ENCODE measurements at places on chromosomes 1 and 21.

DNA sequence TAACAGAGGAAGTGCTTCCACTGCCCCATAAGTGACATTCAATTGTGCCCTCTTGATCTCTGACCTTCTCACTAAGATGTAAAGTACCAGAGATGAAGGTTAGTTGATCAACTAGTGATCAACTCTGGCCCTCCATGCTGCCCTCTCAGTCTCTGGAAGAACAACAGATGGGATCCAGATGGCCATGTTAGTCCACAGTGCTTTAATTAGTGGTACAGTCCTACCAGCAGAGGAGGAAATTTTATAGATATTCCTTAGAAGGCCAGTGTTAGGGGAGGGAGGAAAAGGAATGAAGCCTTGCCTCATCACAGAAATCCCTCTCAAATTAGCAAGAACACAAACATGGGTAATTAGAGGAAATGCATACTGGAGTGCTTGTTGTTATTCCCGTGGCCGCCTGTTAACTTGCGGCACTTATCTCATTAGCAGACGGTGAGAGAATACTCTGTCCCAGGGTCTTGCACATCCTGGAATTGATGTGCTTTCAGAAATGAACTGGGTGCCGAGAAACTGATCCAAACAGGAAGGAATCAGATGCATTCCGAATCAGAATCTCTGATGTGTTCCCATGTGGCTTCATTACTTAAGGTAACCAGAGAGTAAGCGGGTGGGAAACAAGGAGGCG, 91.1 kb upstream of the RGS4 start:
- H3K27me3 ChIP-seq = no peaks in the 10 kb centered on the region
- H3K4me3 ChIP-seq = no peak overlapping the region
- H3K4me1 ChIP-seq = peaks cover 4% of the 10 kb centered on the region
- no peak overlapping the region for H3K27ac ChIP-seq
- H3K36me3 ChIP-seq = no peaks in the 10 kb centered on the region
- DNase-seq = no peak

DNA sequence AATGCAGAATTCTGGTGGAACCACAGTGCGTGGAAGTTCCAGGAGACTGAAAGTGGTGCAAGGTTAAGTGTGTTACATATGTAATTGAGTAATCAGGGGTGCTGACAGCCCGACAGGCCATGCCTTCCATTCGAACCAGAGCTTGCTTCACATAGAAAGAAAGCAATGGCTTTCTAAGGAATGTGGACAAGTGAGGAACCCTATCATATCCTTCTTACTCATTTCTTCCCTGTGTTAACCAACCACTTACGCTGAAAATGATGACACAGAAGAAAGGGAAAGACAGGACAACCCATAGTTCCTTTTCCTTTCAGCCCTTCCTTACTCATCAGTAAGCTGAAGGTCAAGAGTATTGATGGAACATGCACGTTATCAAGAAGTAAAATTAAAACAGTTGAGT, 48.1 kb upstream of the KCNA3 start:
- no peak overlapping the region for H3K4me3 ChIP-seq
- no peak for DNase-seq
- peaks cover 18% of the 10 kb centered on the region for H3K27me3 ChIP-seq
- no peaks in the 10 kb centered on the region for H3K4me1 ChIP-seq
- no peak overlapping the region for H3K27ac ChIP-seq

GRCh38 chr1:185722098-185722497, 12.1 kb upstream of the HMCN1 start:
- no peak overlapping the region for H3K4me3 ChIP-seq
- peaks cover 7% of the 10 kb centered on the region for H3K4me1 ChIP-seq
- no peak for DNase-seq
- no peak overlapping the region for H3K27ac ChIP-seq
- no peaks in the 10 kb centered on the region for H3K36me3 ChIP-seq
- peaks cover 3% of the 10 kb centered on the region for H3K27me3 ChIP-seq

DNA sequence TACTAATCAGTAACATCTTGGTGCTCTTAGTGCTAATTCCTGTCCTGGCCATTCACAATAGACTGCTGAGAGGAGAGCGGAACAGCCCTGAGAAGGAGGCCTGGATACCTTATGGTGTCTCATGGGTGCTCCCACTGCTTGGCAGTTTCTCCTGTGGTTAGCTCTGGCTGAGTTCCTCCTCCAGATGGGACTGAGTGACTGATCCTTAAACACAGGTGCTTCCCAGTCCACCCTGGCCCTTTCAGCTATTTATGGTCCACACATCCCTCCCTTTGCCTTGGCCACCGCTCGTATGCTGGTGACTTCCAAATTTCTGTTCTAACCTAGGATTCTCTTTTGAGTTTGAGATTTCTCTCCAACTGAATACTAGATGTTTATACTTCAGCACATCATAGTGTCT, 157.0 kb upstream of the CACNA1E start:
- no peak for DNase-seq
- no peaks in the 10 kb centered on the region for H3K36me3 ChIP-seq
- no peak overlapping the region for H3K4me3 ChIP-seq
